Activated CD4-positive, alpha-beta T cell treated with anti-CD3 and anti-CD28 coated beads for 48 hours (primary cell): ENCODE measurements at places on chromosomes 7 and 10.

- DNase-seq = no peak
These were observed 35.9 kb downstream of the ACSM6 start for GRCh38 chr10:95229724-95230627.

DNA sequence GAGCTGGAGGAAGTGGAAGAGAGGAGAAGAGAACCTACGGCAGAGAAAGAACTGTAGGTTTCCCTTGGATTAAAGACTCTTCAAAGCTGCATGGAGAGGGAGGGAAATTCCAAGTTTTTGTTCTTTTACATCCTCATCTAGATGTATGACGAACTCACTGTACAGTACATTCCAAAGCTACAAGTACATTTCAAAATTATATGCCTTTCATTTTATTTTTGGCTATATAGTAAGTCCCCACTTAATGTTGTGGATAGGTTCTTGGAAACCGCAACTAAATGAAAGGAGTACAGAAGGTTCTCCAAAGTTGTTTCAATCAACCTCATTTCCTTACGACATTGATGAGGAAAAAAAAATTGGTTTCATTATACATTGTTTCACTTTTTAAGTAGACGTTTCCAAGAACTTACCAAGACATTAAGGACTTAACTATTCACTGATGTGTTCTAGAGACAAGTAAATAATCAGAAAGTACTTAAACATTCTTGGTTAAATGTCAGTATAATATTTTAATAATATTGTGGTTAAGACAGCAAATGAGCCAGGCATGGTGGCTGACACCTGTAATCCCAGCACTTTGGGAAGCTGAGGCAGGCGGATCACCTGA lies 16.1 kb upstream of the JMJD1C start:
- no peak for DNase-seq

DNA sequence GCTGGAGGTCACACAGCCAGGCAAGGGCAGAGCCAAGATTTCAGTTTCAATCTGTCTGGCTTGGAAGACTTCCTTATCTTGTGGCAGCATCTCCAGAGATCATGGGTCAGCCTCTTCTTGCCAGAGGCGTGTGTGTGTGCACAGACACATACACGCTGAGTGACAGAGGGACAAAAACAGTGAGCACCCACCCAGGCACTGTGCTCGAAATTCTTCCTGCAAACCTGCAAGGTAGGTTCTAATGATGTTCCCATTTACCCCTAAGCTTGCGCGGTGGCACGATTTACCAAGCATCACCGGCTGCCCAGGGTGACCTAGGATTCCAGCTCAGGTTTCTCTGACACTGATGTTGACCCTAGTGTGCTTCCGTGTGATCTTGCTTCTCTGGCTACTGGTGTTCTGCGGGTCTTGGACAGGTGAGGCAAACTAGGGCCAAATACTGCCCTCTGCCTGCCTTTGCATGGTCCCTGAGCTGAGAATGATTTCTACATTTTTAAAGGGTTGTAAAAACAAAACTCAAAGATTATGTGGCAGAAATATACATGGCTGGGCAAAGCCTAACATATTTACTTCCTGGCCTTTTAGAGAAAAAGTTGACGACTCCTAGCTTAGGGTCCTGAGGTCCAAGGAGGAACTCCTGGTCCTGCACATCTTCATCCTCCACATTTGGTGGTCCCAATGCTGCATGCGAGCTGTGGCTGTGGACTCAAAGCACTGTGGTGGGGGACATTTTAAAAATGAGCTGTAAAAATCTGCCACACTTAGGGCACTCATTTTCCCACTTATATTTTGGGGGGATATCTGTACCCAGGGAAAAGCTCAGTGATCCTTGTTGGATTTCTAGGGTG lies 268.5 kb downstream of the RPS24 start:
- no peak for DNase-seq

- no peak for DNase-seq
These were observed 11.5 kb upstream of the VSIR start for GRCh38 chr10:71784679-71785272.
